ENCODE measurements at places on chromosomes 7 and 10.

DNA sequence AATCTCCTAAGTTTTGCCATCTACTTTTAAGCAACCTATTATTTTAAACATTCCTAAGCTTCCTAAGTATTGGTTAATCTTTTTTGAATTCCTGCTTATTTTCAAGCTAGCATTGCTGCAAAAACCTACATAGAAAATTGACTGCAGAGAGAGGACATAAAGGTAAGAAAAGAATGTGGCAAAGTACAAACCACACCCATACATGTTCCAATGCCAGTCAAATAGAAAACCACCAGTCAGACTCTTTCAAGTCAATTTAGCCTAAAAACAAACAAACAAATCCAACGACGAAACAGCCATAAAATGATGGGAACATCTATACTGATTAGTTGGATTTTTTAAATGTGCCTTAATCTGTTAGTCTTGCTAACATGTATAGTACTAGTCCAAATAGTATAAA is 804.8 kb downstream of the GRM8 start:
- no peak for DNase-seq

- no peak for DNase-seq
Observed at GRCh38 chr10:16565604-16566003, 43.9 kb upstream of the C1QL3 start.

GRCh38 chr7:26857506-26858240 is 6.7 kb downstream of the SKAP2 start:
- no peak for DNase-seq

DNA sequence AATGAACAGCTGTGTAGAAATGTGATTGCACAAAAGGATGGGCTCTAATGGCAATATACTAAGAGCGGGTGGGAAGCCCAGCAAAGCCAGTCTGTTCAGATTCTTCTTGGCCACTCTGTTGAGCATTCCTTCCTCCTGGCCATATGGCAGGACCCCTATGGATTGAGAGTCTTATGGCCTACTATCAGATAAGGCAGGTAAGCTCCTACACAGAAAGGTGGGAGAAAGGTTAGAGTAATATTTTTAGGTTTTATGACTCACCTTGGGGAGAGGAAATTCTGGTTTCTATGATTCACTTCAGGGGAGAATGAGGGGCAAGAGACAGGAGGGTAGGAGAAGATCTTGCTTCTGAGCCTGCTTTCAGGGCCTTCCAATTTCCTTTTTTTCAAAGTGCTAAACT is 15.1 kb upstream of the AKR1B10 start:
- no peak for DNase-seq

- DNase-seq = no peak
Observed at GRCh38 chr7:55457801-55458200, 92.7 kb downstream of the LANCL2 start.

DNA sequence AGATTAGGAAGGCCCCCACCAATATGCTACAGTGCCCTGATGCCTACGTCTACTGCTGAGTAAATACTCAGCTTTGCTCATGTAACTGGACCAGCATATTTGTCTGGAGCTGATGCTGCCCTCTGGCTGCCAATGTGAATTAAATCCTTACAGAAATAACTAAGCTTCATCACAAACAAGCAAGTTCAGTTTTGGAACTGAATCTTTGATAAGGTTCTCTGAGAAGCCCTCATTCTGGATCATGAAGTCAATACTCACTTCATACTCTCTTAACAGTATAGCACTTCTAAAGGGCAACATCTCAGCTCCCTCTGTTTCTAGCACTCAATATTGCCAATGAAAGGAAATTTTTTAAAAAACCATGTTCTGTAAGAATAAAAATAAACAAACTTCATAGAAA is 246.7 kb downstream of the ETV1 start:
- no peak for DNase-seq

DNA sequence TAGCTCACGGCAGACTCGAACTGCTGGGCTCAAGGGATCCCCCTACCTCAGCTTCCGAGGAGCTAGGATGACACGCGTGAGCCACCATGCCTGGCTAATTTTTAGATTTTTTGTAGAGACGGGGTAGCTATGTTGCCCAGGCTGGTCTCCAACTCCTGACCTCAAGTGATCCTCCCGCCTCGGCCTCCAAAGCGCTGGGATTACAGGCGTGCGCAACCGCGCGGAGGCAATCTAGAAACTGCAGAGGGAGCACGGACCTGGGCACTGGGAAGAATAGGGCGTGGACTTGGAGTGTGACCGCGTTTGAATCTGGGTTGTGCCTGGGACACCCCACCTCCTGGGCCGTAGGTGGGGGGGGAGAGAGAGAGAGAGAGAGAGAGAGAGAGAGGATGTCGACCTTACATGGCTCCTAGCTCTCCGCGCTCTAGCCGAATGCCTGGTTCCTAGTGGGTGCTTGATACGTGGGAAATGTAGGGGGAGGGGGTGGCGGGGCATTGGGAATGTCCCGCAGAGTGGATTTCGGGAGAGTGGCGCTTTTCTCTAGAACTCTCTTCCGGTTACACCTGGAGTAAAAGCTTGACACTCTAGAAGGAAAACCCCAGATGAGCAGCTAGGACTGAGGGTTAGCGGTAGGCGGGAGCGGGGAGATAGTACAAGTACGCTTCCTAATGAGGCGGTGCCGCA is 1.2 kb upstream of the MAP3K8 start:
- DNase-seq = no peak

DNA sequence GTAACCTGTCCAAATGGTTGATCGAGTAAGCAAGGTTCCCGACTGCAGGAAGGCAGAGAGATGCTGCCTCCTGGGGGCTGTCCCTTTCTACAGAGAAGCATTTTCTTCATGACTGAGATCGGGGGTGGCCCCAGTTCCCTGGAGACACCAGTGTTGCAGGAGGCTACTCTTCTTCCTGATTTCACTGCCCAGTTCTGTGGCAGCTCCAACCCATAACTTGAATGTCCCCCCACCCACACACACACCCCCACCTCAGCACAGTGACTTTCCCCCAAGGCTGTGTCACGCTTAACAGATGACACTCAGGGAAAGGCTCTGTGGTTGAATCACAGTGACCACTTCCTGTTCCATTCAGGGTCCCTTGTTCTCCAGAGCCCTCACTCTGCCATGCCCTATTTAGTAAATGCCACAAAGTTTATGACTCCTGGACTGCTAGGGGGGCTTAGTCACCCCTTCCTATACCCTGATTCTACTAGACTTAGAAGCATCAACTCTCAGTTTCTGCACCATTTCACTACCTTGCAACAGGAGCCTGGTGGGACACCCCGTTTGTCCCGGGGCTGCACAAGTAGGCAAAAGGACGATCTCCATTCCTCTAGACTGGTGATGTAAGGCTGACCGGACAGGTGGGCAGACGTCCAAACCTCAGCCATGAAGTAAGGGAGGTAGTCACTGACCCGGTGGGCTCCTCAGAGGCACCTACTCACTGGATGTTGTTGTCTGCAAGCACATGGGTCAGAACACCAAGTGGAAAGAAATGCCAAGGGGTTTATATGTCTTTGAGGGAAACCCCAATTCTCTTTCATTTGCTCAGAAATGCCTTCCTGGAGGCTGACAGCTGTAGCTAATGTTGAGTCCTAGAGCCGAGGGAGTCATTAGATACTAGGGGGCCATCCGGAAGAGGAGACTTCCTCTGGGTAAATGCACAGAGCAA is 31.3 kb upstream of the SMC3 start:
- DNase-seq = no peak

DNA sequence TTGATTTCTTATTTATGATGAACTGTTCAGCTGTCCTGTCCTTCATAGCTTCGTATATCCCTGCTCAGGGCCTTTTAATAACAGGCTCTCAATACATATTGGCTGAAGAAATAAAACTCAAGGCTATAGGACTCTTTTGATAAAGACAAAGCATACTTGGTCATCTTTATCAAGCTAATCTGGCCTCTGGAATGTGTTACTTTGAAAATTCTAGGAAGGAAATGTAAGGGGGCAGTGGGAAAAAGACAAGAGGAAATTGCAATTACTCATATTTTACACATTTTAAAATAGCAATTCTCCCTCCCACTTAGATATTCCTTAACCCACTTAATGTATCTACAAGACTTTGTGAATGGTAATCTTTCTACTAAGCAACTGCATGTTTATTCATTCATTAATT is 94.3 kb downstream of the OSBPL3 start:
- no peak for DNase-seq

DNA sequence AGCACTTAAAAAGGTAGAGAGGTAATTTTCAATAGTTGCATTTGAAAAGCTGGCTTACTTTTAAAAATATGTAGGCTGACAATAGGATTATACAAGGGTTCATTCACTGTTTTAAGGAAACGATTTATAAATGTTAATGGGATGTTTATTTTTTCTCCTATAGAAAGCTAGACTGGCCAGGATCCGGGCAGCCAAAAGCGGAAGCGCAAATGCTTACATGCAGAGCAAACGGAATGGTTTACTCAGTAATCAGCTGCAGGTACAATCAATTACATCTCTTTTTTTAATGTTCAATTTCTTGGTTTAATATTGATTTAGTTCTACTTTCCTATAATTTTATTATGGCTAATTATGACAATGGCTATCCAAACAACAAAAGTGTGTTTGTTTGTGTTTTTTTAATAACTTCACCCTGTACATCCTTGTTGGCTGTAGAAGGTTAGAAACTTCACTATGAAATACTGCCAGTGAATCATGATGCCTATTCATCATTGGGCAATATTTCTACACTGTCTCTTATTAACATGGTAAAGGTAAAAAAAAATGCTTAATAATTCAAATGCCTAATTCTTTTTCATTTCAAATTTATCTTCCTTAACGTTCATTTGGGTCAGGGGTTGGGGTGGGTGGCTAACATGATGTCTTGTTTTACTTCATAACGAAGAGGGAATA is 116.4 kb downstream of the TSPAN12 start:
- no peak for DNase-seq

DNA sequence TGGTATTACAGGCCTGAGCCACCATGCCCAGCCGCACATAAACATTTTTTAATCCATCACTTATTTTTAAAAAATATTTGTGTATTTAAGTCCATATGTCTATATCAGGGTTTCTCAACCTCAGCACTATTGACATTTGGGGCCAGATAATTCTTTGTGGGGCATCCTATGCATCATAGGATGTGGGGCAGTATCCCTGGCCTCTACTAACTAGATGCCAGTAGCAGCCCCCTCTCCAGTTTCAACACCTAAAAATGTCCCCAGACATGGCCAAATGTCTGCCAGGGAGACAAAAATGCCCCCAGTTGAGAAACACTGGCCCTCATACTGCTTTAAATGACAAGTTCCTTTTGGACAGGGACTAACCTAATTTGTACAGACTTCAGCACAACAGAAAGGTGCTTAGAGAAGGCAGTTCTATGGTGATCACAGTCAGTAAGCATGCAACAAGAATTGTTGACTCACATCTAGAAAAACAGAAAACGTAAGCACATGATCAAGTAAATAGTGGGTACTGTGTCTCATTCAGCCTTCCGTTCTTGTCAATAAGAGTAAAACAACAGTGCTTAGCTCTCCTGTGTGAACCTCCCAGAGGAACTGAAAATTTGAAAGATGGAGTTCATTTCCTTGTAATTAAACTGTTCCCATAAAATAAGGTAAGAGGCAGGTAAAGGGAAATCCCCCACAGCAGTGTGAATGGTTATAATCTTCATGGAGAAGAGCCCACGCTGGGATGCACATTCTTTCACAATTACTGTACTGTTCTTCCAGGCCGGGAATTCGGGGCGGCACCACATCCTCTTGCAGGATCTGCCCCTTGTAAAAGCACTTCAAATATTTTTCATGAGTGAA is 17.3 kb upstream of the ADRB1 start:
- DNase-seq = no peak

- no peak for DNase-seq
Observed at GRCh38 chr10:52172581-52172980, 141.5 kb upstream of the DKK1 start.

DNA sequence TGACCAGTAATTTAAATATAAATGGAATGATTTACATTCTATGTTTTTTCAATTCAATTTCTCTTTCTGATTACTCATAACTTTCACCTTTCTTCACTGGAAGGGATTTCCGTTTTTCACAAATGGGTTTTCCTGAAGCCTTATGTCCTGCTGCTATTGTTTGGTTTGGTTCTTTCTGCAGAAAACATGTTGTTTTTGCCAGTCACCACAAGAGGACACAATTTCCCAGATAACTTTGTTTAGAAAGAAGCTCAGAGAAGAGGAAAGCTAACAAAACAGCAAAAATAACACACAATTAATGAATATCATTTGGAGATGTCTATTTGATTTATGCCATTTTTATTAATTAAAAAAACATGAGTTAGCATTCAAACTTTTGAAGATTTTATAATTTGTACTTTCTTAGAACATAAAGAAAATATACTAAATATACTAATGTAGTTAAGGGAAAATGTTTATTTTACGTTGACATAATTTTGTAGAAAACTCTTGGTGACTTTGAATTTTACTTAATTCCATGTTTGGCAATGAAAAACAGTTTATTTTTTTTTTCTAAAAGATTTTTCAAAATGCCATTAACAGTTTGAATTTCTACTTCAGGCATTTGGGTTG is 4.6 kb upstream of the TWIST1 start:
- no peak for DNase-seq

GRCh38 chr10:121183236-121183635 is 332.1 kb downstream of the WDR11 start:
- no peak for DNase-seq

DNA sequence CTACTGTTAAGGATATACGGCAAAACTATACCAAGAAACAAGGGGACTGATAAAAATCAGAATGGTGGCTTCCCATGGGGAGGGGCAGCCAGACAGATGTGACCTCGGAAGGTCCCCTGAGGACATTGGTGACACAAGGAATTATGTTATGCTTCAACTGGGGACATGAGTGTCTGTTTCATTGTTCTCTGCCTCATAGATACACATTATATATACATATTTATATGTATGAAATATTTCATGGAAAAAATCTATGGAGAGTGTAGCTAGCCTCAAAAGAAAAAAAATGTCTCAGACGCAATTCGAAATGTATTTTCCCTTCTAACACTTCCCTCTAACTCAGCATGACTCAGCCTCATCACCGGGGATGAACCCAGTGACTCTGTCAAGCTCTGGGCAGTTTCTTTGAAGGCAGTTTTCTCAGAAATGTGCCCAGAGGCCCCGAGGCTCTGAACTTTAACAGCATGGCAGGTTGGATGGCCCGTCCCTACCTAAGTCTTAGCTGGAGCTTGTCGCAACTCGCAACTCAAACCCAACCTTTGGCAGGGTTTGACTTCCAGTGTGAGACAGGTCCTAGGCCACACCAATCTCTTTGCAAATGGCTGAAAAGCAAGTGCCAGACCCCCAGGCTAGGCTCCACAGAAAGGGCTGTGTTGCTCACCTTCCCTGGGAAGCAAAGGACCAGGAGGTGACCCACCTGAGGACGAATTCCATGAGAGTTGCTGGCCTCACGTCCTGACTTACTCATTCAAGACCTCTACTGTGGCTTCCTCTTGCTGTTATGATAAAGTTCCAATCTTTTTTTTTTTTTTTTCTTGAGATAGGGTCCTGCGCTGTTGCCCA is 86.9 kb downstream of the CARD11 start:
- DNase-seq = no peak

GRCh38 chr10:37865957-37866803 is 8.8 kb upstream of the ZNF248 start:
- no peak for DNase-seq

- no peak for DNase-seq
Observed at GRCh38 chr7:68176974-68177373, 1180.3 kb downstream of the TYW1 start.

GRCh38 chr7:131640686-131641085 is 84.3 kb upstream of the PODXL start:
- DNase-seq = no peak
